RPMI7951 (cell line): ENCODE measurements at places on chromosomes 5 and 9. TPM values are rescaled to one million over a fixed set of nuclear protein-coding genes. Genes with fewer than 3 reads are reported as not detected.
A peak's percentile ranks its signal among the peaks of the same experiment; 100 is the strongest.

SPATA31A3 gene
- not detected in 2 replicates for total RNA-seq

LECT2 gene
- total RNA-seq, result not detected in 2 replicates

PLAC8L1 gene
- total RNA-seq, result not detected in 2 replicates

ORM2 gene
- not detected in 2 replicates for total RNA-seq

C9orf85 gene
- 10.8 and 16.6 TPM in 2 replicates for total RNA-seq

CCDC192 gene
- not detected in 2 replicates for total RNA-seq

- DNase-seq, result peak; percentile 23
Measured at GRCh38 chr9:15253197-15253596, 53.8 kb downstream of the TTC39B start.

DNA sequence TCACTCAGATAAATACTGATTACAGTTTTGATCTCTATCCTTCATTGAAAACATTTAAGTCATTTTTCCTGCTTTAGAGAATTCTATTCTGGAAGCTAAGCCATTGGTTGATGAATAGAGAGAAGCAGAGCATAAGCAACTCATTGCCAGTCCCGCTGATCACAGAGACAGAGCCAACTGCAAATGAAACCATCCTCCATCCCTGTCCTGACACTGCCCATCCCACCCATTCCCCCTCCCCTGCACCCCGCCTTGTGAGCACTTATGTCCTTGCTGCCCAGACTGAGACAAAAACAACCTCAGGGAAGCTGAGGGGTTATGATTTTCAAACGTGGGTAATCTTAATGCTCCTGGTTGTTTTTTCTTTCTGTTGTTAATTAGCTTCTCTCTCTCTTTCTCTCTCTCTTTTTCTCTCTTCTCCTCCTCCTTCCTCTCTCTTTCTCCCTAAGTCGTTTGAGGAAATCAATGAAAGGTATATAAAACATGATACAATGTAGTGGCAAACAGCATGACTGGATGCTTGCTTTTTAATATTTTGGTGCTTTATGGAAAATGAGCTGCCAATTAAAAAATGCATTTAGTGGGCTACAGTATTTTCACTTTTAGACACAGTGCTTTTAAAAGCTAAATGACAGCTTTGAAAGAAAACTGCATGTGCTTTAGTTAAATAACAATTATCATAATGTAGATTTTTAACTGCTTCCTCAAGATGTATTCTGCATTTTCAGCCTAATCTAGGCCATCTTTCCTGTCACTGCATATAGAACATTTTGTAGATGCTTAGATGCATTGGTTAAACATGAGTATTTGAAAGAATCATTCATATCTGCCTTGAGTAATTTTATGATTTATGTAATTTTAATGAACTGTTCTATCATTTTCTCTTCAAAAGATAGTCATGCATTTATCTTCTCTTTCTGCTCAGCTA lies 57.3 kb downstream of the CMYA5 start:
- DNase-seq, result no peak

DNA sequence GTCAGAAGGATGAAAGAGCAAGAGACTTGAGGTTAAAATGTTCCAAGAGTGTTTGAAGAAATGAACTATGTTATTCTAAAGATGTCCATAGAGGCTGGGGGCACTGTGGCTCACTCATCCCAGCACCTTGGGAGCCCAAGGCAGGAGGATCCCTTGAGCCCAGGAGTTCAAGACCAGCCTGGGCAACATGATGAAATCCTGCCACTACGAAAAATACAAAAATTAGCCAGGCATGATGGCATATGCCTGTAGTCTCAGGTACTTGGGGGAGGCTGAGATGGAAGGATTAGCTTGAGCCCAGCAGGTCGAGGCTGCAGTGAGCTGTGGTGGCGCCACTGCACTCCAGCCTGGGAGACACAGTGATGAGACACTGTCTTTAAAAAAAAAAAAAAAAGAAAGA lies 2.7 kb downstream of the AOPEP start:
- DNase-seq, result no peak

DNA sequence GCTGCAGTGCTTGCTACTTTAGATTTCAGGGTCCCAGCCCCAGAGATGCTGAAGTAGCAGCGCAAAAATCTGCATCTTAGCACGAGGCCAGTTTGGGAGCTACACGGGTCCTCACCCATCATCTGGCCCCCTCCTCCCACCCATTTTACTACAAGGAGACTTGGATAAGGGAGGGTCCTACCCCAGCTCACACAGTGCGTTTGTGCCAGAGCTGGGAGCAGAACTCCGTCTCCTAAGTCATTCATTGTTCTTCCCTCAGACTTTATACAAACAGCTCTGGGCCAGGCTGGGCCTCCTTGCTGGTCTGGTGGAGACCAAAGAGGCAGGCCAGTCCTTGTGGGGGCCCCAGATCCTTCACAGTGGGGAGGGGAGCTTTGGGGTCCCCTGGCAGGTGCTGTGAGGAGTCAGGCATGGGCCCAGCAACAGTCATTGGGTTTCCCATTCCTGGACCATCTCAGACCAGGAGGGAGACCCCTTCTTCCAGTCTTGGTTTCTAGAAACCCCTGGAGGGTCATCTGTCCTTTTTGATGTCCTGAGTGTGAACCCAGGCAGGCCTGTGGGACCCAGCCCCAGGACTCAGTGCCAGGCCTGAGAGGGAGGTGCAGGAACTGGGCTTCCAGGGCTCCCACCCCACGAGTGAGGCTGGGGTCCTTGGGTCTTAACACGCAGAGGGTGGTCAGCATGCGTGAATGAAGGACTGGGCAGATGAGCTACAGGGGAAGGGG lies 2.3 kb upstream of the IL17B start:
- no peak for DNase-seq

- DNase-seq, result no peak
Measured at GRCh38 chr9:98807070-98807813, at the start of gene GALNT12. TSS of gene GALNT12 (plus strand) at chr9:98807670. CDS start at chr9:98807699, 29 bp downstream.

DNA sequence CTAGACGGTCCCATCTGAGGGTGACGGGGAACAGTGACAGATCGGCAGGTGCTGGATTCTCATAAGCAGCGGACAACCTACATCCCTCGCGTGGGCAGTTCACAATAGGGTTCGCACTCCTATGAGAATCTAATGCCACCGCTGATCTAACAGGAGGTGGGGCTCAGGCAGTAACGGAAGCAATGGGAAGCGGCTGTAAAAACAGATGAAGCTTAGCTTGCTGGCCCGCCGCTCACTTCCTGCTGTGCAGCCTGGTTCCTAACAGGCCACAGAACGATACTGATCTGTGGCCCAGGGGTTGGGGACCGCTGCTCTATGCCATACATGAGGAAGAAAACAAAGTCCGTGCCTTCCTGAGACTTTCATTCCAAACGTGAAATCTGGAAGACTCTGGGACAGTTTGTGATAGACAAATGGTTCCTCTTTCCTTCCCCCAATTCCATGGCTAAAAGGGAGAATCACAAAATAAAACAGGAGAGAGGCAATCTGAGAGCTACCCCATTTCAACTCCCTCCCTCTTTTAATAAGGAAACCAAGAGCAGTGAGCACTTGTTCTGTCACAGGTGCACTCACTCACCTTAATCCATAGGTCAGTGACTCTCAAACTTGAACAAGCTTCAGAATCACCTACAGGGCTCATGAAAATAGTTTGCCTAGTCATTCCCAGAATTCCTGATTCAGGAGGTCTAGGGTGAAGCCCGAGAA lies 12.1 kb downstream of the PDCL start:
- DNase-seq, result no peak

- DNase-seq, result no peak
Measured at GRCh38 chr9:89926691-89927220, 321.9 kb downstream of the GADD45G start.

DNA sequence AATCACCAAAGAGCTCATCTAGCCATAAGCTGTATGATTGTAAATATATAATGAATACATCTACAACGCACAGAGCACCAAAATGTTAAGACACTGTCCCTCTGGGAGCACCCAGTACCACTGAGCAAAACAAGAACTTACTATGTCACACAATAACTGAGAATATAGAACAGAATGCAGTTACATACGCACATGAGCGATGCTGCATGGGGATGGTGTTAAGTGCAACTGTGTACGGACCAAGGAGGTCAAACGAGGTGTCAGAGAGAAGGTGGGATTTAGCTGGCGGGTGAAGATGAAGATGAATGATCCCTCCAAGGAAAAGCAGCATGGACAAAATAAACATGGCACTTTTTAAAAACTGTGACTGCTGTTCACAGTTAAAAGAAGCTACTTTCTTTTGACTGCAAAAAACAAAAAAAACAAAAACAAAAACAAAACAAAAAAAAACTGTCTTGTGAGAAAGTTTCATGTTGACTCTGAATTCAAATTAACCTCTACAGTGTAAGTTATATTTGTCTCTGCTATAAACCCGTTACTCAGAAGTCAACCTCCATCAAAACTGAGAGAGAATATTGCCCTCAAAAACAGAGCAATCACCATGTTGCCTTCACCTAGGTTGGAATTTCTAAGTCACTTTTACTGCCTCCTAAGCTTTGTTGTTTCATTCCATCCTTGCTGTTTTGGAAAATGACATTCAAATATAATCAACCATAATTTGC lies 169.6 kb upstream of the GNA14 start:
- no peak for DNase-seq

GRCh38 chr5:17182494-17182893 lies 34.9 kb upstream of the BASP1 start:
- DNase-seq, result peak; percentile 26

DNA sequence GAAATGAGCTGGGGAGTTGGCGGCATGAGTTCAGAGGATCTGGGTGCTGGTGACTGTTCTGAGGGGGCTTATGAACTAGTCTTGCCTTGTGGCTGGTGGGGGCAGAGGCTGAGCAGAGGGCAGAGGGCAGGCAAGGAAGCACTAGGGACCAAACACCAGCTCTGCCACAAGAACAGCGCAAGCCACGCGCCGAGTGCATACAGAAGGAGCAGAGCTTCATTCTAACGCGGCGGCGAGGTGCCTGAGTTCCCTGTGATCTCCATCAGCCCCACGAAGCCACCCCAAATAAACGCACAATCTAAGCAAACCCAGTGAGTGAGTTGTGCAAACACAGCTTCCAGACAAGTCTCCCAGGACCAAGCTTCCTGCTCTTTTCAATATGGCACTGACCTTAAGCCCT lies 110.6 kb upstream of the ALDH1B1 start:
- no peak for DNase-seq

DNA sequence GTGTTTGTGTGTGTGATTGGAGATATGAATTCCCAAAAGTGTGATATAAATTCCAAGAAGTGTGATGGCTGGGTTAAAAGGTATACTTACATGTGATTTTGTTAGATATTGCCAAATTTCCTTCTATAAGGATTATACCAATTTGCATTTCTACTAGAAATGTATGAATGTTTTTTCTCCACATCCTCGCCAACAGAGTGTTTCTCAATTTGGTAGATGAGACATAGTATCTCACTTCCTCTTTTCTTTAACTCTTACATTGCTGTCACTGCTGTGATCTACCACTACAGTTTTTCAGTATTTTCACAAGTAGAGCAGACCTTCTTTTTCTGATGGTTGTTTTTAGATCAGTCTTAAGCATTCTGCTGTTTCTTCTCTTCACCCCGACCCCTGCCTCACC lies 111.3 kb downstream of the FER start:
- DNase-seq, result peak; percentile 2

DNA sequence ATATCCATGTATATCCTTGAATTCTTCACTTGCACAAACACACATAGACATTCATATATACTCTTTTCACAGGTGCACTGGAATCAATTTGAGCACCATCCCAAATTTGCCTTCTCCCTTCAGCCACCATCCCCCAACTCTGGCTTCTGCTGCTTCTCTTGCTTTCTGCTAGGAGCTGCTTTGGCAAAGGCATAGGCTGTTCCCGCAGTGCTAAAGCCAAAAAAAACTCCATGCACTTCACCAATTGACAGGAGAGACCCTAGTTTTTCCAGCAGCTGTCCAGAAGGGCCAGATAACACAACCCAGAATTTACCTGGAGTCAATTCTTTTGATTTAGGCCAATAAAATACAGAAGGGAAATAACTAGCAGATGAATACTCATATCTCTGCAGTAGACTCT lies 251.3 kb downstream of the NR2F1-AS1 start:
- DNase-seq, result no peak

DNA sequence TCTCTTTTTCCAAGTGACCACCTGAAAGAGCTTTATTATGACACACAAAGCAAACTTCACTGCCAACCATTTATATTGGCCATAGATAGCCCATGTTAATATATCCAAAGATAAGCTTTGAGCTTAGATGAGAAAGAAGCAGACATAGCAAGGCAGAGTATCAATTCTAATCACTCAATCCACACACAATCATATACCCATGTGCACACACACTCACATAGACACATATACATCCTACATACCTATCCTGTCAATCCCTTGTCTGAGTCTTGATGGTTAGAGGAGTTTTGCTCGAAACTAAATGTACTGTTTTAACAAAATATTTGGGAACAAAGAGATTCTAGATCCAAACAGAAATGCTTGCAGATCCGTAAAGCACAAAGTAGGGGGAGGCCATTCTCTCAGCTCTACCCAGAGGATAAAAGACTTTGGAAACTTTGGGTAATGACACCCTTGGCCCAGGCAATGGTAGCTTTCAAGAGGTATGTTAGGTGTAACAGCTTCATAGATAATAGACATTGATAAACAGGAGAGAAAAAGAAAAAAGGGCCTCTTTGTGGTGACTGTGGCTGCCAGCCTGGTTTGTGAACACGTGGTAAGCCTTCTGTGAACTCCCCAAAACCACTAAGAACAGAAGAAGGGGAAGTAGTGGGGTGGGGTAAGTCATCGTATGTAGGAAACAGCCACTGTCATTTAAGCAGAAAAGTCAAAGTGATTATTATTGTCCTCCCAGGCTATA lies 121.6 kb downstream of the TLR4 start:
- DNase-seq, result no peak

DNA sequence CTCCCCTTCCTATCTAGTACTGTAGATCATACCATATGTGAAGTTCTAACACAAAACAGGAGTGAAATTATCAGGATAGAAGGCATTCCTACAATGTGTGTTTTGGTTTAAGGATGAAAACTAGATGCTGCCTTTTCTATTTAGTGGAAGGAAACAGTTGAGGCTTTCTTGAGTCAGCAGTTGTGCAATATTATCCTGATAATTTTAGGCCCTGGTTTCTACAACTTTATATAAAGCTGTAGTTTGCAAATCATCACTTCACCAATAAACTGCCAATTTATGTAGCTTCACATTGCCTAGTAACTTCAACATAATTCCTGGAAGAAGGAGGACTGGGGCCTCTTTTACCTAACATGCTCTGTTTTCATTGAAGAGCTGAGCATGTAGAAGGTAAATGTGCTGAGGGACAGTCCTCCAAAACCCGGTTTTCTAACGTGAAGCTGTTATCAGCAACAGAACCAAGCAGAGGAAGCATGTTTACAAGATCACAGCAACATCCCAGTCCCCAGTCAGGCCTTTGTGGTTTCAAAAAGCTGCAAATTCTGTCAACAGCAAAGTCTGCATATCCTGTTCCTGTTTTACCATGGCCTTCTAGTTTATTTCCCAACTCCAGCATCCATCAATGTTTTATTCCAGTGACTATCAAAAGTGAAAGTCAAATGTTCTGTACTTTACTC lies 513.4 kb upstream of the MEF2C start:
- peak; percentile 17 for DNase-seq
